RWPE2 (cell line): ENCODE measurements at places on chromosomes 7 and 10.

GRCh38 chr7:33760834-33761233 is 144.5 kb upstream of the BMPER start:
- no peak for DNase-seq

- DNase-seq, result no peak
These were observed 1196.3 kb downstream of the TYW1 start for GRCh38 chr7:68192941-68193340.

GRCh38 chr10:127899766-127900387 is 7.0 kb upstream of the PTPRE start:
- no peak for DNase-seq

GRCh38 chr7:489876-490275 is 29.8 kb downstream of the PDGFA start:
- DNase-seq, result no peak

DNA sequence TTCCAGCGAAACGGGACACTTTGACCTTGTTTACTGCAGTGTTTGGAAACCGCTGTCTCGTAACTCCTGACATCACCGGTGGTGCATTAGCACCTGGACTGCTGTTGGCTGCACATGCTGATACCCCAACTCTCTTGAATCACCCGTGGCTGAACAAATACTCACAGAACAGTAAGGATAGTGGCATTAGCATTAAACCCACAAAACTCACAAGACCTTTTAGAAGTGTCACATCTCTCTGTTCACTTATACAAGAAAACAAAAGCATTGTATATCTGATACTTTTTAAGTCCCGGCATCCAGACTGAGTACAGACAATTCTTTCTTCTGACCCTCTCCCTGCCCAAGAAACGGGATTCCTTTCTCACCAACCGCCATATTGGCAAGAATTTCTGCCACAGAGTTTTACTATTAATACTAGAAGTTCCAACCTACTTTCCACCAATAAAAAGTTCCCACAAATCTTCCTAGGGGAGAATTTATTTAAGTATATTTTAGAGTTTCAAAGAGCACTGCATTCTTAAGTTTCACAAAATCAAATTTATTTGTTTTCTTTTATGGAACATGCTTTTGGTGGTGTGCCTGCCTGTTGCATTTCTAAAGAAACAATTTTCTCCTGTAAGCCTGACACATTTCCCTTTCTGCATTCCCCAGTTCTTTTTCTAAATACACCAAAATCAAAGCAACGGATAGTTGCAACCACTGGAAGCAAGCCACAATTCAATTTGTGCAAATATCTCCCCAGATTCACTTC is 208.4 kb upstream of the KLF14 start:
- DNase-seq, result no peak

GRCh38 chr10:99010286-99010685 is 225.4 kb downstream of the HPSE2 start:
- no peak for DNase-seq

DNA sequence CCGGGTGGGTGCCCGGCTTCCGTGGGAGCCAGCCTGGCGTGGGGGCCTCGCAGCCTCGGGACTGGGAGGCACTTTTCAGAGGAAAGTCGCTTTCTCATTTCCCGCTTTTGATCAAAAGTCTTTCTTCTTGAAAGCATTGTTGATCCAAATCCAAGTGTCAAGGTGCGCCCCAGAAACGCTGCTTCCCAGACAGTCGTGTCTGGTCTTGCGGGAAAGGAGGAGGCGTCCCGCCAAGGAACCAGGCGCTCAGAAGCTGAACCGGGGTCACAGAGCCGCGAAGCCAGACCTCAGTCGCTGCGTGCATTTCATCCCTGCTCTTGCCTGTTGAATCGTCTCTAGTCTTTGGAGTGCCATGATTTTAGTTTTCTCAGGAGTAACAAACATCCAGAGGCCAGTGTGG is 1.1 kb upstream of the BNIP3 start:
- no peak for DNase-seq

DNA sequence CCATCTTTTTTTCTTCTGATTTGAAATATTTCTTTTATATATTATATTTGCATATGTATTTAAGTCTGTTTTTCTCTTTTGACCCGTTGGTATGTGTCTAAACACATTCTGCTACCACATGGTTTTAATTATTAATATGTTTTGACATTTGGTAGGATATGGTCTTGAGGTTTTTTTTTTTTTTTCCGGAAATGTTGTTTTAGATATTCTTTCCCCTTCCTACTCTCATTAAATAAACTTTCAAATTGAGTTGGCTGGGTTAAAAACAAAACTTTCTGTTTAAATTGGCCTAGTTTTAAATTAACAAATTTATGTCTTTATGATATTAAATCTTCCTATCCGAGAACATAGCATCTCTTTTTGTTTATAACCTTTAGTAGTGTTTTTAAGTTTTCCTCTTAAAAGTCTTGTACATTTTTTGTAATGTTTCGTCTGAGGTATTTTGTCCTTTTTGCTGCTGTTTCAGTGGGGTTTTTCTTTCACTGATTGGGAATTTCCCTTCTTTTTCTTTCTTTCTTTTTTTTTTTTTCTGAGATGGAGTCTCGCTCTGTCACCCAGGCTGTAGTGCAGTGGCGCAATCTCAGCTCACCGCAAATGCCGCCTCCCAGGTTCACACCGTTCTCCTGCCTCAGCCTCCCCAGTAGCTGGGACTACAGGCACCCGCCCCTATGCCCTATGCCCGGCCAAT is 25.4 kb downstream of the STAM start:
- no peak for DNase-seq

GRCh38 chr7:84490661-84491060 is 296.1 kb upstream of the SEMA3A start:
- DNase-seq, result no peak

DNA sequence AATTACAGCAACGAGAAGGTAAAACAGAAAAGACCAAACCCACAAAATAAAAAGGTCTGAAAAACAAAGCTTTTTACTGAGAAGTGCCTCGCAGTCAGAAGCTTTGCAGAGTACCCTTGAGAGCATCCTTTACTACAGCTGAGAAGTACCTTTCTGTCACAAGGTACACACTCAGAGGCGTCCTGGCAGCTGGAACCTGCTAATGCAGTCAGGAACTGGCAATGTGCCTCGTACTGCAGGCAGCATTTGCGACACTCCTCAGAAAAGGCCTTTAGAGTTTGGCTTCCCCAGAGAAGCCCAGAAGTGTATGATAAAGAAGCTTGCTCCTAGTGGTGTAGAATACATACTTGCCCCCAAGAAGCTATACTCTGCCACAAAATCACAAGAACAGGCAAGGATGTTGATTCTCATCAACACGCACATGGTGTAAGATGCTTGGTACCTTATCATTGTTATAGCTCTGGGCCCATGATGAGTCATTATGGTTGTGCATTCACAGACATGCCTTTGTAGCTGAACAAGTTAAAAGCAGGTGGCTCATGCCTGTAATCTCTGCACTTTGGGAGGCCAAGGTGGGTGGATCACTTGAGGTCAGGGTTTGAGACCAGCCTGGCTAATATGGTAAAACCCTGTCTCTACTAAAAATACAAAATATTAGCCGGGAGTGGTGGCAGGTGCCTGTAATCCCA is 2.0 kb upstream of the GTPBP4 start:
- no peak for DNase-seq

DNA sequence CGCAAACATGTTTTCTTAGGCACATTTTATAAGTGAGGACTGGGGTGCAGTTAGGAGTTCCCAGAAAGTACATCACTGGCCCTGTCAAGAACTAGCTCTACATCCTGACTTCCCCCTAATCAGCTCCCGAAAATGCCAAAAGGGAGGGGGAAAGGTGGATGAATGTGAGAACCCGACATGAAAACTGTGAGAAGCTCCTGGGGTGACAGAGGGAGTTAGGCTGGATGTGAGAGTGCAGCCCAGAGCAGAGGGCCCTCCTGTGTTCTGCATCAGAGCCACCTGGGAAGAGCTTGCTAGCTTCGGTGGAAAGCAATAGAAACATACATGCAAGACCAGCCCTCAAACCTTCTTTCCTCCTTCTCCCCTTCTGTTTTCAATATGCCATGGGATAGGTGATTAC is 30.5 kb upstream of the SEM1 start:
- no peak for DNase-seq

GRCh38 chr7:152909683-152910544 is 150.4 kb downstream of the ACTR3B start:
- DNase-seq, result no peak

GRCh38 chr10:57222603-57223002 is 861.5 kb upstream of the ZWINT start:
- DNase-seq, result no peak

- no peak for DNase-seq
These were observed 132.7 kb upstream of the HGF start for GRCh38 chr7:81902536-81902935.

DNA sequence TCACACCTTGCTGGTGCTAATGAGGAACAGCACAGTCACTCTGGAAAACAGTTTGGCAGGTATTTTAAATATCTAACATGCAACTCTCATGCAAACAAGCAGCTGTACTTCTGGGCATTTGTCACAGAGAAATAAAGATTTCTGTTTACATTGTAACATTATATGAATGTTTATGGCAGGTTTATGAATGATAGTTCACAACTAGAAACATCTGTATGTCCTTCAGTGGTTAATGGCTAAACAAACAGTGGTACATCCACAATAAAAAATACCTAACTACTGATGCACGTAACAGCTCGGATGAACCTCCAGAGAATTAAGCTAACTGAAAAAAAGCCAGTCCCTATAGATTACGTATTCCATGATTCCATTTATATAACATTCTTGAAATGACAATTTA is 109.6 kb downstream of the GPR37 start:
- DNase-seq, result no peak

GRCh38 chr10:109374215-109374614 is 549.1 kb downstream of the XPNPEP1 start:
- no peak for DNase-seq

GRCh38 chr7:35975851-35976454 is 175.1 kb downstream of the SEPTIN7 start:
- no peak for DNase-seq

- DNase-seq, result no peak
These were observed 57.4 kb downstream of the ADRB1 start for GRCh38 chr10:114100848-114101741.

DNA sequence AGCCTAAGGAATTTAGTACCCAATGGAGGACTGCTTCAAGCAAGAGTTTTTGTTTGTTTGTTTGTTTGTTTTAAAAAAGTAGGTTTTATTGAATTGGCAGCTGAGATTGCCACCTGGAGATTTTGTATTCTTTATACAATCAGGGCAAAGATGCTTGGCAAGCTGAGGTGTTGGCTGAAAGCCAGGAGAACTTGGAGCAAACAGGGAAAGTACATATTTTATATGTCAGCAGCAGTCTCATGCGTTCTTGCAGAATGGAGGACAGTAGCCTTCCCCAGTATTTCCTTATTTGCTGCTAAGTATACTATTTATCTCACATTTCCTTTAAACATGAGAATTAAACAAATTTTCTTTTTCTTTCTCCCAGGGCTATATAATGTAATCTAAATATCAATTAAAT is 22.6 kb upstream of the ICA1 start:
- DNase-seq, result no peak

DNA sequence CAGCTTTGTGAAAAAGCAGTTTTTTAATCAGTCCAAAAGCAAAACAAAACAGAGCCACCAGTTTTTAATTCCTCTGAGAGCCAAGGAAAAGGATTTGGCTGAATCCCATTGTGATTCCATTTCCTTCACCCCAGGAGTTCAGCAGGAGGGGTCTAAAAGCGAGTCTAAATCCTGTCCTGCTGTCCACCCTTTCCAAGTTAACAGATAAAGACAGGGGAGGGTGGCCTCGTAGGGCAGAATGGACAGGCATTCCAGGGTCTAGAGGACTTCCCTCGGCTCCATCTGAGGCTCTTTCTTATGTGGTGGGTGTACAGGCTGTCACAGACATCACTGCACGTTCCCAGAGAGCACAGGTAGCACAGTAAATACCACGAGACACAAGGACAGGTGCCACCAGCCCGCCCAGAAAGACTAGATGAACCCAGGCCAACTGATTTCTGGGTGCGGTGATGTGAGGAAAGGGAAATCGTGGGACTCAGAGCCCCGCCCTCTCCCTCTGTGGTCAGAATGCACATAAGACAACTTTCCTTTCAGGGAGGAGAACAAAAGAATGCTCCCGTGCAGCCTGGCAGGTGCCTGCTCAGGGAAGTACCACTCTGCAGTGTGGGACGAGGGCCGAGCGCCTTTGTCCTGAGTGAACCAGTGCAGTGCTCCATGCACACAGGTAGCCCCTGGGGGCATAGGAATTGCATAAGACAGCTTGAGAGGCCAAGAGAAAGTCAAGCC is 119.7 kb downstream of the ABLIM1 start:
- no peak for DNase-seq

GRCh38 chr10:67923551-67923950 is 39.1 kb downstream of the SIRT1 start:
- DNase-seq, result no peak

DNA sequence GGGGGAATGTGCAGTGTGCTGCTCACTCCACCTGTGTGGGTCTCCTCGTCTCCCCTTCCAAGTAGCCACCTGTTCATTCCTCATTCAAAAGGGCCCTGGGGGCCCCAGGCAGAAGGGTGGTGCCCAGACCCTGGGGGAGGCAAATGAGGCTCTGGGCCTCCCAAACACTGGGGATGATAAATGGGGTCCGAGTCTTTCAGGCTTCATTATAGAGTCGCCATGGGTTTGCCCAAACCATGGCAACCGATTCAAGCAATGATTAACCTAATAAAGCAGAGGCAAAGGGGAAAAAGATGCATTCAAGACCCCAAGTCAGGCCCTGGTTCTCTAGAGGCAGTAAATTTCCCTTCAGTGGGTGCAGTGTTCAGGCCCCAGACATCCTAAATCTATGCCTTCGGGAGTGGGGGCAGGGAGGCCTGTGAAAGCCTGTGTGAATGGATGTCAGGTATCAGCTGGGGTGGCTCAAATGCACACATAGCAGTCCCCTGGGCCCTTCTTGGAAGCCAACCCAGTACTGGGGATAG is 10.4 kb downstream of the NEUROG3 start:
- no peak for DNase-seq

DNA sequence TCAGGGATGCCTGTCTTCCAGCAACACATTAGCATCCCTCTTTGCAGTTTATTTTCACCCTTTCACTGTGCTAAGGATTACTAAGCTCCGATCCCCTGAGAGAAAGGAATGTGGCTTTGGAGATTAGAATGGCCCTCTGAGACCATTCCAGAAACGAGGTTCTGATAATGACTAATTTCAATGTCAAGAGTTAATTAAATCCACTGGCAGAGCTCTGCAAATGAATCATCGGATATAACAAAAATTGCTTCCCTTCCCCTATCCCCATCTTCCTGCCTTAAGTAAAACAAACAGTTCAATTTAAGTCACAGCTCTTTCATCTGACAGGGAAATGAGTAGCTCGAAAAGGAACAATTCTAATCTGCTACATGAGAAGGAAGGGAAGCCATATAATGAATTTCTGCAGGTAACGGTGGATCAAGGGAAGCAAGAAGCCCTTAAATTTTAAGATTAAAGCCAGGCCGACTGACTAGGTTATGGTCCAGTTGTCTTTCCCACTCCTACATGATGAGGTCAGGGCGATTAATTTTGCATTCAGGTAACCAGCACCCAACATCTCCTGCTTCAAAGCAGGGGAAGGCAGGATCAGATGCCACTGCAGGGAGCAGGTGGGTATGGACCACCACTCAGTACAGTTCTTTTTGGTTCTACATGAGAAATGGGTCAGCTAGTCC is 50.5 kb downstream of the MALSU1 start:
- no peak for DNase-seq

GRCh38 chr10:124602121-124602561 is 140.5 kb downstream of the LHPP start:
- DNase-seq, result no peak
